ENCODE measurements at places on chromosomes 6 and 20.

- no peak for DNase-seq
These were observed 36.3 kb downstream of the RNF144B start for GRCh38 chr6:18423426-18423825.

GRCh38 chr6:16544006-16544405 lies 217.3 kb downstream of the ATXN1 start:
- no peak for DNase-seq

- DNase-seq = no peak
These were observed 128.1 kb downstream of the FYN start for GRCh38 chr6:111745186-111745585.

GRCh38 chr6:43455531-43456428 lies at the start of gene DLK2:
TSS of gene DLK2 (minus strand) at chr6:43455548. CDS start at chr6:43454825, 723 bp downstream.
- DNase-seq = peak; percentile 28

DNA sequence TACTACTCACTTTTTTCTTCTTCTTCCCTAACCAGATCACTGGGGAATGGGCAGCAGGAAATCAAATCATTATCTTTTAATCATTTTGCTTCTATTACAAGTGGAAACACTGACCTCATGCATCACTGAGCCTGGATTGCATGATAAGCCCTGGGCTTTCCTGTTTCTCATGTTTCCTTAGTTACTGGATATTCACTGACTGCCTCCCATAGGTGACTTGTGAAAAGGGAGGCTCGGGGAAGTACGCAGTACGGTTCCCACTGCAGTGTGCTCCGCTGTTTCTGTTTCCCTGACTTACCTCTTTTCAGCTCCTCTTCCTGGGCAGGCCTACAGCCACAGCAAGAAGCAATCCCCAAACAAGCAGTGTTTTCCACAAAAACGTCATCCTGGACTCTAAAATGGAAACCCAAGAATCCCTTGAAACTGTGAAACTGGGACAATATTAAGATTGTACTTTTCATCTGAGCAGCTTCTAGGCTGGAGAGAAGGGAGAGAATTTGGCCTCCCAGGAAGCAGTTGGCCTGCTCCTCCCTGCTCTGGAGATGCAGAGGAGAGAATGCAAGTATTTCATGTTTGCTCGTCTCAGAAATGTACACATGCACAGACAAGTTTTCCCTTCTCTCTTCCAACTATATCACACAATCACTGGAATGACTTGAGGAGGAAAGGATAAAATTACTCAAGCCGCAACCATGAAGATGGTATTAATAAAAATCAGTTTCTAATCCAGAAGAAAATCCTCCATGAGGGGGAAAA lies 13.1 kb downstream of the BTNL2 start:
- DNase-seq = no peak

- no peak for DNase-seq
These were observed 72.3 kb downstream of the MRPL14 start for GRCh38 chr6:44054721-44055559.
